ENCODE measurements at places on chromosomes 5 and 9.
A peak's percentile ranks its signal among the peaks of the same experiment; 100 is the strongest.

- no peak for DNase-seq
Measured at GRCh38 chr5:151004499-151004898, 15.9 kb upstream of the GPX3 start.

DNA sequence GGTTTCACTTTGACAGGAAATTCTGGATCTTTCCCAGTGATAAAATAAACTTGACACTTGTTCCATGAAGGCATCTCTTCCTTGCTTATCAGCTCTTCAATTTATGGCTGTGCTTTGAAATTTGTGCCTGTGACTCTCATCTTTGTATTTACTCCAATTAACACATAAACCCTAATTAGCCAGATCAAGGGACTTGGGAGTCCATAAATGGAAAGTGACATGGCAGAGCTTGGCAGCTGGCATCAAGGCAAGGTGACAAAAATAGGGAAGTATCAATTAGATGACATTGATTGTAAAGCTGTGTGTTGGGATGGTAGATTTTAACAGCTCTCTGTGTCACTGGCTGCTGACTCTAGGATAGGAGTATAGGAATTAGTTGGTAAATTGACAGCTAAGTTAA lies 133.9 kb downstream of the PBX3 start:
- DNase-seq = no peak

DNA sequence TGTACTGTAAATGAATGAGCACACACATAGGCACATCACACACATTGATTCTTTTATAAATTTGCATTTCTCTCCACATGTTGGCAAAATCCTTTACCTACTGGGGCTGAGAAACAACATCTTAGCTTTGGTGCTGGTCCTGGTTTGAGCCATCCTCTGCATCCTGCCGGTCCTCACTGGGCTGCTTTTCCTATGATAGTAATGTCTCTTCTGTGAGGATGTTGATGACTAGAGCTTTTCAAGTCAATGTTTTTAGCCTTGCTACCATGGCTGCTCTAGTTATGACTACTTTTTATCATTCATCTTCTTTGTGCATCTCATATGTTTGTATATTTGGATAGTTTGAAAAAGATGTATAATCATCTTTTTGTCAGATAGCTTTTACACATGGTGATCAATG lies 280.4 kb upstream of the CD180 start:
- DNase-seq = no peak

- no peak for DNase-seq
Measured at GRCh38 chr9:36623280-36623679, 50.6 kb downstream of the MELK start.

GRCh38 chr5:73189871-73190376 lies 16.9 kb downstream of the TMEM174 start:
- no peak for DNase-seq

DNA sequence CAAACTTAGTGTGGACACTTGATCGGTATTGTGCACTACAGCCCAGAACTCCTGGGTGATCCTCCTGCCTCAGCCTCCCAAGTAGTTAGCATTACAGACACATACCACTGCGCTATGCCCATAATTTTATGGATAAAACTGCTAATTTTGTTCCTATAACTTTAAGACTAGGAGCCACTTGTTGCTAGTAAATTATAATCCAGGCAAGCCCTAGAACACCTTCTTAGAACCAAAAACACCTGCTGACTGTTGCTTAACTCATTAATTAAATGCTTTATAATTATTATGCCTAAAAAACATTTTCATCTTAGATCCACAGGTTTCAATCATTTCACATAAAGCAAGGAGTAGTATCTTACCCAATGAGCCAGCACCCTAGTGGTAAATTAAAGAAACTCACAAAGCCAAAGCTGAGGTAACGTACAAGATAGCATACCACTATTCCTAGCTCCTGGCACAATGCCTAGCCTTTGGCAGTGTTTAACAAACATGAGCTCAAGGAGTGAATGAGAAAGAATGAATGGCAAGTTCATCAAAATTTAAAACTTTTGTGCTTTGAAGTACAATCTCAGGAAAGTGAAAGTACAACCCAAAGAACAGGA lies 5.4 kb downstream of the MRPS27 start:
- no peak for DNase-seq

GRCh38 chr5:140328036-140328764 lies 18.2 kb downstream of the HBEGF start:
- DNase-seq = no peak

GRCh38 chr5:6261668-6262067 lies 116.7 kb downstream of the MED10 start:
- DNase-seq = no peak

DNA sequence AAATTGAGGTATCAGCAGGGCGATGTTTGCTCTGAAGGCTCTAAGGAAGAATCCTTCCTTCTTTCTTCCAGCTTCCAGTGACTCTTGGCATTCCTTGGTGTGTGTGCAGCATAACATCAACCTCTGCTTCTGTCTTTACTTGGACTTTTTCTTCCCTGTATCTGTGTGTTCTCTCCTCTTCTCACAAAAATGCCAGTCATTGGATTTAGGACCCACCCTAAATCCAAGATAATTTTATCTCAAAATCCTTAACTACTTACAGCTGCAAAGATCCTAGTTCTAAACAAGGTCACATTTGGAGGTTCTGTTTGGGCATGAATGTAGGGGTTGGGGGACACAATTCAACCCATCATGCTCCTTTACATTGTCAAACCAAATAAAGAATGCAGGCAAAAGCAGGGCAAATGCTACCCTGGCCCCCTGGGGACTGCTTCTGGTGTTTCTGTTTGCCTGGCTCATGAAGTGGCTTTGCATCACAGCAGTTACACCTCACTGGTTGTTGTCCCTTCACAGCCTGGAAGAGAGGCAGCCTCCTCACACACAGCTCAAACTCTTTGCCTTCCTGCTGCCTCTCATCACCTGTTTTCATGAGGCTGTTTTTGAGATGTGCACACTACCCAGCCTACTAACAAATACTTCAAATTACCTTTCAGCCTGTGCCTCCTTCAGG lies 64.8 kb upstream of the PLCXD3 start:
- DNase-seq = no peak

DNA sequence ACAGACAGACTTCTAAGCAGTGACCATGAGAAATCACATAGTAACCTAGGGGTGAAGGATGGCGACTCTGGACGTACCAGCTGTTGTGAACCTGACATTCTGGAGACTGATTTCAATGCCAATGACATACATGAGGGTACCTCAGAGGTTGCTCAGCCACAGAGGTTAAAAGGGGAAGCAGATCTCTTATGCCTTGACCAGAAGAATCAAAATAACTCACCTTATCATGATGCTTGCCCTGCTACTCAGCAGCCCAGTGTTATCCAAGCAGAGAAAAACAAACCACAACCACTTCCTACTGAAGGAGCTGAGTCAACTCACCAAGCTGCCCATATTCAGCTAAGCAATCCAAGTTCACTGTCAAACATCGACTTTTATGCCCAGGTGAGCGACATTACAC lies 38.0 kb upstream of the CCDC152 start:
- no peak for DNase-seq

DNA sequence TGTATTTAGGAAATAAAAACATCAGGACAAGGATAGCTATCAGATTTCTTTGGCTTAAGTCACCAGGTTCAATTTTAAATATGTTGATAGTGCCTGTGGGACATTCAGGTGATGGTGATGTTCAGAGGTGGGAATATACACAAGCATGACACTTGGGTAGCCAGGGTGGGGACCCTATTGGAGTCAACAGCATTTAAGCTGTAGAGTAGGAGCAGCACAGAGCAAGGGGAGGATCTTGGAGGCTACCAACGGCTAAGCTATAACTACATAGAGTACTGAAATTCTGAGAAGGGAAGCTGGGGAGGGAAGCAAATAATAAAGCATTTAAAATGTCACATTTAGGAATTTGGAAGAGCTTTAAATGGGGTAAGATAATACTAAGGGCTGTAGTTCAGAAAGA lies 177.7 kb downstream of the CPLANE1 start:
- no peak for DNase-seq

DNA sequence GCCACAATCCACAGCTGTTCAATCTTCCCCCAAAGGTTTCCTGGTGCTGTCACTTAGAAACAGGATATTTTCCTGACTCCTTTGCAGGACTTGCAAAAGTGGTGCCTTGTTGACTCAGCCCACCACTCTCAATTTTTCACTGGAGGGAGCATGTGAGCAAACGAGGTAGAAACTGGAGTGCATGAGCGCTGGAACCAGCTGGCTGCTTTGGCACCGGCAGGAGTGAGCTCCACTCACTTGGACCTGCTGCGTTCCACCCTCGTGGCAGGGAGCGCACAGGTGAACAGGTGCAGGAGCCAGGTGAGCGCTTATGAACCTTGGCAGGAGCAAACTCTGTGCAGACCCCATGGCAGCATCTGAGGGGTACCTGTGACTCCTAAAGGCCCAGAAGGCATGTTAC lies 364.1 kb upstream of the RORB start:
- DNase-seq = no peak

DNA sequence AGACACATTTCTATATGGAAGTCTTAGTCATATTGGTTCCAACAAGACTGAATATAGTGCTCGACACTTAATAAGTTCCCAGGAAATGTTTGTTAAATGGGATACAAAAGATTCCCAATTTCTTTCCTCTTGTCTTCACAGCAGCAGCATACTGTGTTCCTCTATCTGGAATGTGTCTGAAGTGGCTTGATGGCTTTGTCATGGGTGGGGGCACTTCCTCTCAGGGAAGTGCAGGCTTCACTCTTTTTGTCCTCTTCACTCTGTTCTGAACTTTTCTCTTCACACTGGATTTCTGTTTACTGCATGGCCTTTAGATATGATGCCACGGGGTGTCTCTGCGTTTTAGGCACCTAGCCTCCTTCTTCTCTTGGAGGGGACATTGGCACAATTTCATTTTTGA lies 127.7 kb upstream of the C9orf72 start:
- DNase-seq = no peak

DNA sequence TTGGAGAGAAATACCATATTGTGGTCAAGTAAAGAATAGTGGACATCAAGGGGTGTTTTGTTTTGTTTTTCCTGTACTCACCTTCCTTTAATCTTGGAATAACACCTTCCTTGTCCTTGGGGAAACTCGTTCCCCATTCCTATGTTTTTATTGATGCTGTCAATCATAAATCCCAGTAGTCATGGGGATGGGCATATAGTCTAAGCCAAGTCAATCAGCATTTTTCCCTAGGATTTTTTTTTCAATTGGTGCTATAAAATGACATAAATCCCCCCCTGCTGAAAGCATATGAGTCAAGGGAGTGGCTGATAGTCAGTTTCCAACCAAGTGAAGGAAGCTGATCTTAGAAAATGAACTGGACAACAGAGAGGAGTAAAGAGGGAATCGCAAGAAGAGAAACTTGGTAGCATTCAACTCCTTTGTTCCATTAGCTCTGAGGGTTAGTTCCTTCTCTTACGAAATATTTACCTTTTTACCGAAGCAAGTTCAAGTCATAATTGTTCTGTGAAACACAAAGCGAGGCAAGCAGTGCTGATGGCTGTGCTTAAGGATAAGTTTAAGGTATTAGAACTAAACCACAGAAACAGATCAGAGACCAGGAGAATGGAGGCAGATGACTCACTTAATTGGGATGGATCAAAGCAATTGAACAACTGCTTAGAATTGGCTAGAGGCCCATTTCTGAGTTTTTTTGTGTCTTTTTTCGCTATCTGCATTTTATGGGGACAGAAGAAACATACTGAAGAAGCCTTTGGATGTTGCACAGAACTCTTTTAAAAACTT lies 218.6 kb downstream of the SEMA6A start:
- DNase-seq = no peak

DNA sequence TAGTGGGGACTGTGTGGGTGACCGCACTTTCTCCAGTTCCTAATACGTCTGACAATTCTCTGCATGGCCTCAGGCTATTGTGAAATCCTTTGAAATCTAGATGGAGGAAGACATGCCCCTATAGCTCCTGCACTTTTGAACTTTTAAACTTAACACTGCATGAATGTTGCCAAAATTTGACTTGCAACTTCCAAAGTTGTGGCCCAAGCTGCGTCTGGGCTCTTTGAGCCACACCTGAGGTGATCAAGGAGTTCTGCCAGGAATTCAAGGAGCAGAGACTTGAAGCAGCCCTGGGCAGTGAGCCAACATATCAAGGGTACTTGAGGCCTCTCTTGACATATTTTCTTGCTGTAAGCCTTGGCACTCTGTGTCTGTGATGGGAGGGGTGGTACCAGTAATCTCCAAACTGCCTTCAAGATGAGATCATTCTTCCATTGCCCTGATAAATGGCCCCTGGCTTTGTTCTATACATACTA lies 1336.1 kb upstream of the CDH9 start:
- DNase-seq = no peak

DNA sequence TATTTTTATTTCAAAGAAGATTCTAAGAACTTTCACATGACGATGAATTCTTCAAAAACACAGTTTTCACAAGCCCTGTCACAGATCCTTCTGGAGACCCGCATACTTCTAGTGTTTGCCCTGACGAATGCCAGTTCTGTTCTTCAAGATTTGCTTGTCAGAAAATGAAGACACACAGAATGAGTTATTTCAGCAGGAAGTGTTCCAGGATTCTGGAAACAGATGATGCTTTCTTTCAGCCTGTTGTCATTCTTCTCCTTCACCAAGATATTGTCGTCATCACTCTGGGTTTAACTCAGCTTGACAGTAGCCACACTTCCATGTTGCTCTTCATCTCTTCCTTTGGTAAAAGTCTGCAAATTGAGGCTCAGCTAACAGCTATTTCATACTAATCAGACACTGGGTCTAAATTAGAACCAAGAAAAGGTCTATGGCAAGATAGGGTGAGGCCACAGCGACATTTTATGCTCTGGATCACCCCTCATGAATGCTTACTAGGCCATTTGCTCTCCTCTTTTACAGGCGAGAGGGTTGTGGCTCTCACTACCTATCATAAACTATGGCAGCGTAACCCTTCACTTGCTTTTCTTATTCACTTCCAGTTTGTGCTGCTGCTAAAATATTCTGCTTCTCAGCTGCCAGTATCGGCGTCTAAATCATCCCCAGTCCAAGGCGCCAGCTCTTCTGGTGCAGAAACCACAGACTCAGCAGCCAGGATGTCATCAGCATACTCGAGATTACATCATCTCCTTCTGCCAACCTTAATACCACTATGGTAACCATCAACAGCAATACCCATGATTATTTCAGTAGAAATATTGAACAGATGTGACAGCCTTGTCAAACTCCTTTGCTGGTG lies 159.6 kb upstream of the TBCA start:
- peak; percentile 23 for DNase-seq

GRCh38 chr9:16247188-16247875 lies 623.1 kb downstream of the BNC2 start:
- no peak for DNase-seq

- DNase-seq = no peak
Measured at GRCh38 chr5:174607205-174607604, 117.2 kb upstream of the MSX2 start.

All from CD4-positive, alpha-beta T cell treated with Interleukin-4 for 1 hour (primary cell).